ENCODE measurements at places on chromosomes 2 and 18. TPM values are rescaled to one million over a fixed set of nuclear protein-coding genes. Genes with fewer than 3 reads are reported as not detected.
A peak's percentile ranks its signal among the peaks of the same experiment; 100 is the strongest.

ARHGAP15 gene
- 62.6 TPM for total RNA-seq

FRZB gene
- total RNA-seq: not detected

SCYGR4 gene
- total RNA-seq: not detected

MYO5B gene
- 0.23 TPM for total RNA-seq

- H3K4me3 ChIP-seq: no peak overlapping the region
- no peaks in the 10 kb centered on the region for H3K36me3 ChIP-seq
- H3K4me1 ChIP-seq: no peaks in the 10 kb centered on the region
- H3K27ac ChIP-seq: no peak overlapping the region
- no peak for DNase-seq
Observed at GRCh38 chr2:11505652-11506610, 27.9 kb upstream of the GREB1 start.

DNA sequence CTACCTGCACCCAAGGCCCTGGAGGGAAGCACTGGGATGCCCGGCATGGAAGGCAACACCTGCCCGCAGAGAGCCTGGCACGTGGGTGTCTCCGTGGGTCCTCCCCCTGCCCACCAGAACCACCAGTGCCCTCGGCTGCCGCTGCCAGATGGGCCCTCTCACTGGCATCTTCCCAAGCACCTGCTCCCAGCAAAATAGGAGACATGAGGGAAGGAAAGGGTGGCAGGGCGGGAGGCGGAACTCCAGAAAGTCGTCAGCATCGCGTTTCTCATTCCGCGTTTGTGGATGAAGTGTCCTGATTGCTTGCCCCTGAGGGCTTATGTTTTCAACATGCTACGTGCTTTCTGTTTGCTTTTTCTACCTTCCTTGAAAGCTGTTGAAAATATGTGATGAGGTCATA is 8.8 kb upstream of the SNTG2 start:
- no peaks in the 10 kb centered on the region for H3K36me3 ChIP-seq
- peaks cover 13% of the 10 kb centered on the region for H3K4me1 ChIP-seq
- no peak for DNase-seq
- peaks cover 8% of the 10 kb centered on the region for H3K27me3 ChIP-seq

DAW1 gene
- not detected for total RNA-seq

ZBTB7C gene
- total RNA-seq: not detected

- H3K4me1 ChIP-seq: peaks cover 5% of the 10 kb centered on the region
- H3K27me3 ChIP-seq: no peaks in the 10 kb centered on the region
- H3K4me3 ChIP-seq: no peak overlapping the region
Observed at GRCh38 chr2:61543062-61543461, 4.9 kb upstream of the XPO1 start.

- no peaks in the 10 kb centered on the region for H3K4me1 ChIP-seq
- H3K27me3 ChIP-seq: no peaks in the 10 kb centered on the region
- no peaks in the 10 kb centered on the region for H3K36me3 ChIP-seq
- no peak overlapping the region for H3K4me3 ChIP-seq
Observed at GRCh38 chr2:49162151-49162550, 7.8 kb upstream of the FSHR start.

SP140 gene
- 84.2 TPM for total RNA-seq

SELENOI gene
- 42.3 TPM for total RNA-seq

IL1RL2 gene
- 1.7 TPM for total RNA-seq

DNA sequence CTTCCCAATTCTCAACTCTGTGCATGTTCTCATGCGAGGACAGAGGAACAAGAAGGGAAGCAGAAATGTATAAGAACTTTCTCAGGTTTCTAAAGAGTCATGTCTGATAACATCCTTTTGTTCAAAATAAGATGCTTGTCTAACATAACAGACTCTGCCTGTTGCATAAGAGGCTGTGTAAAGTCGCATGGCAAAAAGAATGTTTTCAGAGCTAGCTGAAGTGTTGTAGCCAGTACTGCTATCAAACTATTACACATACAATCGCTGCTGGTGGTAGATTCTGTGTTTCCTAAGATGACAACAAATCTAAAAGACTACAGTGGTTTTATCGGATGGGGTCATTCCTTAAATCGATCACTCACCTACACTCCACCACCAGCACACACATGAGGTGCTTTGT is 487.5 kb downstream of the IRS1 start:
- no peaks in the 10 kb centered on the region for H3K36me3 ChIP-seq
- no peaks in the 10 kb centered on the region for H3K4me1 ChIP-seq
- no peak for DNase-seq

GRCh38 chr2:151905963-151906632 is 77.9 kb upstream of the ARL5A start:
- H3K4me3 ChIP-seq: no peak overlapping the region
- peaks cover 8% of the 10 kb centered on the region for H3K27me3 ChIP-seq
- no peaks in the 10 kb centered on the region for H3K36me3 ChIP-seq
- H3K27ac ChIP-seq: no peak overlapping the region
- no peaks in the 10 kb centered on the region for H3K4me1 ChIP-seq
- DNase-seq: no peak

- peaks cover 54% of the 10 kb centered on the region for H3K4me1 ChIP-seq
- peak overlapping the region; percentile 74 for H3K4me3 ChIP-seq
- peak; percentile 51 for DNase-seq
- H3K27ac ChIP-seq: peak overlapping the region; percentile 56
Observed at GRCh38 chr2:174682007-174682577, 82.2 kb downstream of the CHRNA1 start.

WDR43 gene
- 170 TPM for total RNA-seq

MATN3 gene
- not detected for total RNA-seq

CCDC85A gene
- total RNA-seq: not detected

GRCh38 chr2:190417045-190417842 is 9.1 kb downstream of the MFSD6 start:
- peaks cover 64% of the 10 kb centered on the region for H3K4me1 ChIP-seq
- no peak for DNase-seq
- H3K27ac ChIP-seq: peak overlapping the region; percentile 16
- peaks cover 22% of the 10 kb centered on the region for H3K36me3 ChIP-seq
- H3K27me3 ChIP-seq: no peaks in the 10 kb centered on the region
- H3K4me3 ChIP-seq: no peak overlapping the region

CPS1 gene
- 3.5 TPM for total RNA-seq

SLC8A1 gene
- 1.9 TPM for total RNA-seq

C2orf69 gene
- 15.3 TPM for total RNA-seq

DNA sequence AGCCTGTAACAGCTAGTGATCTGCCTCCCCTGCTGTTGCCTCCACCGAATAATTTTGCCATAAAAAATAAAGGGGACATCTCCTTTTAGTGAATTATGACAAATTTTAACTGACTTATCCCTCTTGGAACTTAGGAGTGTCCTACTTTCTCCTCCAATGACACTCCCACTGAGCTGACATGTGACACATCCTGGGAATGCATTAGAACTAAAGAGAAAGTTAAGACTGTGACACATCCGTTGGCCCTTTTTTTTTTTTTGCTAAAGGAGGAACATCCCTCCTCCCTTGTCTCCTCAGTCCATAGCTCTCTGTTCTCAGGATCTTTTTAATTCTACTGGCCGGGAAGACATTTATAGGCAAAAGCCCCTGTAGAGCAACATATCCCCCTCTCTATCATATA is 268.2 kb downstream of the NRXN1 start:
- H3K27me3 ChIP-seq: no peaks in the 10 kb centered on the region
- no peak overlapping the region for H3K27ac ChIP-seq
- H3K4me1 ChIP-seq: no peaks in the 10 kb centered on the region
- no peak for DNase-seq
- no peaks in the 10 kb centered on the region for H3K36me3 ChIP-seq

GRCh38 chr18:75818383-75818782 is 390.9 kb upstream of the SMIM21 start:
- no peaks in the 10 kb centered on the region for H3K36me3 ChIP-seq
- no peak overlapping the region for H3K4me3 ChIP-seq

GRCh38 chr2:45643095-45643494 is 8.4 kb upstream of the PRKCE start:
- no peak overlapping the region for H3K27ac ChIP-seq
- H3K4me1 ChIP-seq: peaks cover 3% of the 10 kb centered on the region
- H3K27me3 ChIP-seq: peaks cover 20% of the 10 kb centered on the region
- H3K36me3 ChIP-seq: no peaks in the 10 kb centered on the region
- no peak for DNase-seq
- peak overlapping the region; percentile 32 for H3K4me3 ChIP-seq

DNA sequence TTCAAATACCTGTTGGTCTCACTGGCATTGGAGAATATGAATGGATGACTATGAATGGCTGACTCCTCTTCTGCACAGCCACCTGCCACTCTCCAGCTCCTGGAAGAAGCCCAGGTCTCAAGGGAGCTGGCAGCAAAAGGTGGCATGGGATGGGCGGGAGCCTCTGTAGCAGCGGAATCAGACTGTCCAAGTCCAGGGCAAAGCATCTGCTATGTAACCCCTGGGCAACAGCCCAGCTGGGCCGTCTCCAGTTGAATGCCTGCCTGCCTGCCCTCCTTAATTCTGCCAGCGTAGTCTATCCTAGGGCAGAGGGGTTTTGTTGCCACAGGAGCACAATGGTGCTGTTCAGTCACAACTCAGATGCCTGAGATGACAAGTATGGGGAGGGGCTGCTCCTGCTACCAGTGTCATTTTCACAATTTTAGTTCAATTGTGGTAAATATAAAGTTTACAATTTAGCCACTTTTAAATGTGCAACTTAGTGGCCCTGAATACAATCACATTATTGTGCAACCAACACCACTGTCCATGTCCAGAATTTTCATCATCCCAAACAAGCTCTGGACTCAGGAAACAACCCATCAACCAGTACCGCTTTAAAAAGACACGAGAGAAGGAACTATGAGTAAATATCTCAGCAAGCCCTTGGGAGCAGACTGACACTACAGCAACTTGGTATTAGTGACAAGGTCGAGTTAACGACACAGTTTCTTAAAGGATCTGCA is 115.2 kb downstream of the MYO5B start:
- no peaks in the 10 kb centered on the region for H3K36me3 ChIP-seq
- no peak overlapping the region for H3K4me3 ChIP-seq
- H3K4me1 ChIP-seq: peaks cover 2% of the 10 kb centered on the region

GRCh38 chr2:43420389-43420801 is 175.4 kb downstream of the THADA start:
- H3K27ac ChIP-seq: no peak overlapping the region
- H3K4me3 ChIP-seq: no peak overlapping the region
- H3K4me1 ChIP-seq: peaks cover 15% of the 10 kb centered on the region
- no peak for DNase-seq
- peaks cover 39% of the 10 kb centered on the region for H3K36me3 ChIP-seq

DNA sequence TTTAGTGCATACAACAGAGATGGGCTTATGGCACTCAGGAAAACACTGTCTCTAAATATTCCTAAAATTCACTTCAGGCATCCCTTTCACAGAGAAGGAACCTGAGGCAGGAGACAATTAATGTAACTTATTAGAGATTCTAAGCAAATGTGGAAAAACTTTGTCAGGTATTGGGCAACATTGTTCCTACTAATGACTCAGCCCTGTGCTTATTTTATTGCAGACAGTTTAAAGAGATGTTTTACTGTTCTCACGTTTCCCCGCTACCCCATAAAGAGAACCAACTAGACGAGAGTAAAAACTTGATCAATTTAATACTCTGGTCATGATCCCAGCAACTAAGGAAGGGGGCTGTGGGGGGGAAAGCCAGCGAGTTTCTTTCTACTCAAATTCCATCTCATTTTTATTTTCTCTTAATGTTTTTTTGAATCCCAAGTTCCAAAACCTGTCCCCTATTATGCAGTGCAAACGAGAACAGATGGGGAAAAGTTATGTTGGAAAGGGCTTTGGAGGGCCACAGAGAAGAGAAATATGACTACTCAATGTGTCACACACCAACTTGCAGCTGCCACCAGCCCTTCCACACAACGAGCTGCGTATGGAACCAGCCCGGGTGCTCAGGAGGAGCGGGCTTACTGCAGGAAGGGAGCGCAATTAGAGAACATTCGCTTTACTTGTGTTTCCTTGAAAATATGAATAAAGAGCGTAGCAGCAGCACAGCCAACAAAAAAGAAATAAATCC is 18.7 kb upstream of the ACVR1 start:
- peak; percentile 21 for DNase-seq
- peak overlapping the region; percentile 82 for H3K27ac ChIP-seq
- H3K4me3 ChIP-seq: no peak overlapping the region
- no peaks in the 10 kb centered on the region for H3K27me3 ChIP-seq
- peaks cover 7% of the 10 kb centered on the region for H3K36me3 ChIP-seq

ELOA2 gene
- total RNA-seq: not detected

- no peak overlapping the region for H3K4me3 ChIP-seq
- H3K36me3 ChIP-seq: no peaks in the 10 kb centered on the region
- H3K27ac ChIP-seq: no peak overlapping the region
- H3K4me1 ChIP-seq: peaks cover 8% of the 10 kb centered on the region
Observed at GRCh38 chr2:202542142-202542541, 92.6 kb upstream of the FAM117B start.

MRPL30 gene
- total RNA-seq: 30.8 TPM

DNA sequence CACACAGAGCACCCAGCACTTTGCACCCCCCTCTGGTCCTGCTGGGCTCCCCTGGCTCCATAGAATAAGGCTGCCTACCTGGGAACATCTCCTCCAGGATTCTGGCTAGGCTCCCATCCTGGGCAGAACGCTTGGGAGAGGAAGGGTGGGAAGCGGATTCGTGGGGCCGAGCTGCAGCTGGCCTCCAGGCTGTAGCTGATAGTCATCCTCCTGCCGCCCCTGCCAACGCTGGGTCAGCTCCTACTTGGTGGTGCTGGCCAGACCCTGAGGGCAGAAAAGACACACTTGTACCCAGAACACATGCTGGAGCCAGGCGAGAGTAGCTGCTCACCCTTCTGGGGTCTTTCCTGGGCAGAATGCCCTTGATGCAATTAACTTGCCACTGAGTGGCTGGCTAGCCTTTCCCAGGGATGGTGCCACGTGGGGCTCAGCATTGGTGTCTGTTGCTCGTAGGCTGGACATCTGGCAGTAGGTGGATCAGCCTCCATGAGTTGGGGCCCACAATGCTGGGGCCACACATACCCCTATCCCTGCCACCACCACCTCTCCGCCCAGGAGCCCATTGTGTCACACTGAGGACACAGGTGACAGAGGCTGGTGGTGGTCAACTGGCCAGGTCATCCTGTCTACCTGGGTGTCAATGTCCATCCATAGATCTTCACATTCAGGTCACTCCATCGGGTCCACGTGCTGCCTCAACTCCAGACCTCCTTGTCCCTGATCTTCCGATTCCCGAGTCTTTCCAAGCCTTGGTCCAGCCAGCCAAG is 112.8 kb downstream of the NDUFA10 start:
- DNase-seq: no peak
- no peaks in the 10 kb centered on the region for H3K36me3 ChIP-seq
- no peak overlapping the region for H3K4me3 ChIP-seq
- H3K27ac ChIP-seq: no peak overlapping the region

DNA sequence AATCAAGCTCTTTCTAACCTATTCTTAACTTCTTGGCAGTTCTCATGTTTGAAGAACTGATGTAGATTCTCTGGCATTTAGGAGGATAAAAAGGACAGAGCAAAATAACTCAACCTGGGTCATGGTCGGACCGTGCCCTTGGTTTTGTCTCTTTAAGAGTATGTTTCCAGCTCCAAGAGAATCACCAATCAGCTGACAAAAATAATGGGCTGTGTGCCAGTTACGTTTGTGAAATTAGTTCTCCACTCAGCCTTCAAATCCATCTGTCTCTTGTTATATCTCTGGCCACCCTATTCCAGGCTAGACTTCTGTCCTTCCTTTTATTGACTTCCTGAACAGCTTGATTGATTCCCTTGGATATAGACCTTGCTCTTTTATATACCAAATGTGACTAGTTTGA is 225.7 kb downstream of the EPHA4 start:
- H3K27ac ChIP-seq: no peak overlapping the region
- DNase-seq: no peak
- no peaks in the 10 kb centered on the region for H3K4me1 ChIP-seq
- H3K4me3 ChIP-seq: no peak overlapping the region
- H3K36me3 ChIP-seq: no peaks in the 10 kb centered on the region

All from activated CD4-positive, alpha-beta T cell treated with anti-CD3 and anti-CD28 coated beads for 36 hours (primary cell).